Tibial artery (tissue), 4 donors: ENCODE measurements at places on chromosomes 4 and X.

- no peak for DNase-seq
- H3K4me3 ChIP-seq = no peak overlapping the region
- H3K36me3 ChIP-seq = no peaks in the 10 kb centered on the region
- H3K4me1 ChIP-seq = peaks cover 16% of the 10 kb centered on the region
- no peak overlapping the region for H3K27ac ChIP-seq
Measured at GRCh38 chrX:17361620-17362019, 13.4 kb upstream of the NHS start.

DNA sequence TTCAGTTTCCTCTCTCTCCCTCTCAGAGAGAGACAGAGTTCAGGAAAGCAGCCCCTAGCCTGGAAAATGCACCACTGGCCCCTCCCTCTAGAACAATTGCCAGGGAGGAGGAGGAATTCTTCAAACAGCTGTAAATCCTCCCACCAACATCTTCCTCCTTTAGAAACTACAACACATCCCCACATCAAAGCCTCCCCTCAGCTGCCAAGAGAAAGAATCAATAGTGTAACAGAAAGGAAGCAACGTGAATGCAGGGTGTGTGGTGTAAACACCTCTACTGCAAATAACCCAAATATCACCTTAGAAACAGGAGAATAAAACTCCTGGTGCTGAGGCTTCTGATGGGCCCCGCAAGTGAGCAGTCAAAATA, 249.9 kb upstream of the GATB start:
- no peaks in the 10 kb centered on the region for H3K27me3 ChIP-seq
- no peak overlapping the region for H3K27ac ChIP-seq
- H3K4me3 ChIP-seq = no peak overlapping the region

GRCh38 chr4:2950221-2950989, 12.8 kb downstream of the NOP14 start:
- H3K27me3 ChIP-seq = no peaks in the 10 kb centered on the region
- H3K4me1 ChIP-seq = no peaks in the 10 kb centered on the region
- no peak overlapping the region for H3K4me3 ChIP-seq
- no peak for DNase-seq

- DNase-seq = peak; percentile 10
- H3K4me1 ChIP-seq = peaks cover 45% of the 10 kb centered on the region
- no peaks in the 10 kb centered on the region for H3K27me3 ChIP-seq
- no peak overlapping the region for H3K4me3 ChIP-seq
- H3K36me3 ChIP-seq = no peaks in the 10 kb centered on the region
- H3K27ac ChIP-seq = peak overlapping the region; percentile 69
Measured at GRCh38 chr4:7827566-7827965, 112.1 kb downstream of the AFAP1 start.

GRCh38 chr4:141004823-141005222, 128.4 kb downstream of the RNF150 start:
- no peaks in the 10 kb centered on the region for H3K36me3 ChIP-seq
- no peak overlapping the region for H3K27ac ChIP-seq
- DNase-seq = no peak

DNA sequence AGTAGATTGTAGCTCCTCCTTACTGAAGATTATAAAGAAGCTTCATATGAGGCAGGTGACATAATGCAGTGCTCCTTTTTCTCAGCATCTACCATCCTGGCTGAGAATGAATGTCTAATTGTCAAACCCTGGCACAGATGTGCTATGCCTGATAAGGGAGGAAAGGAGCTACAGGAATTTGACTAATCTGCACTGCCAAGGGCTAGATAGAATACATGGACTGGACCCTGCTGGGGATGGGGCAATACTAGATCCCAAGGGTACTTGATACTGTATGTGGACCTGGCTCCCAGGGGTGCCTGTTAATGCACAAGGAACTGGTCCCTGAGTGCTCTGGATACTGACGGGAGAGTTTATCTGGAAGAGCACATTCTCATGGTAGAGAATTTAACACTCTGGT, 362.2 kb upstream of the EMCN start:
- no peaks in the 10 kb centered on the region for H3K27me3 ChIP-seq
- no peak for DNase-seq
- no peaks in the 10 kb centered on the region for H3K36me3 ChIP-seq
- no peaks in the 10 kb centered on the region for H3K4me1 ChIP-seq
- no peak overlapping the region for H3K4me3 ChIP-seq

GRCh38 chr4:90951037-90951436, 823.8 kb downstream of the CCSER1 start:
- H3K27ac ChIP-seq = no peak overlapping the region
- no peaks in the 10 kb centered on the region for H3K27me3 ChIP-seq
- H3K4me3 ChIP-seq = no peak overlapping the region
- no peak for DNase-seq
- no peaks in the 10 kb centered on the region for H3K4me1 ChIP-seq

DNA sequence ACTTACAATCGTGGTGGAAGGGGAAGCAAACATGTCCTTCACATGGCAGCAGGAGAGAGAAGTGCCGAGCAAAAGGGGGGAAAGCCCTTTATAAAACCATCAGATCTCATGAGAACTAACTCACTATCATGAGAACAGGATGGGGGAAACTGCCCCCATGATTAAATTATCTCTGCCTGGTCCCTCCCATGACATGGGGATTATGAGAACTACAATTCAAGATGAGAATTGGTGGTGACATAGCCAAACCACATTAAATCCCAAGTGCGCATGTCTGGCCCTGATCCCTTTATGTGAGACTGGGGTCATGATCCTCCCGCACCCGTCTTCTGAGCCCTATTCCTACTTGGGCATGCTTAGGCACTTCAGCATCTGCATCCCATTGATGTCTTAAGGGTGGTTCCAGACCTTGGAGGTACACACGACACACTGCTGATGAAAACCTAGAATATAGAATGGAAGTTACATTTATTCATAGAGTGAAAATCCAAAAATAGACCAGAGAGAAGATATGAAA, 116.0 kb downstream of the PTTG2 start:
- H3K36me3 ChIP-seq = peaks cover 26% of the 10 kb centered on the region
- H3K4me1 ChIP-seq = no peaks in the 10 kb centered on the region
- H3K4me3 ChIP-seq = no peak overlapping the region

GRCh38 chrX:8913655-8914409, 112.6 kb upstream of the FAM9A start:
- H3K27ac ChIP-seq = peak overlapping the region; percentile 17
- H3K36me3 ChIP-seq = no peaks in the 10 kb centered on the region
- no peaks in the 10 kb centered on the region for H3K4me1 ChIP-seq
- no peak overlapping the region for H3K4me3 ChIP-seq
- H3K27me3 ChIP-seq = no peaks in the 10 kb centered on the region

DNA sequence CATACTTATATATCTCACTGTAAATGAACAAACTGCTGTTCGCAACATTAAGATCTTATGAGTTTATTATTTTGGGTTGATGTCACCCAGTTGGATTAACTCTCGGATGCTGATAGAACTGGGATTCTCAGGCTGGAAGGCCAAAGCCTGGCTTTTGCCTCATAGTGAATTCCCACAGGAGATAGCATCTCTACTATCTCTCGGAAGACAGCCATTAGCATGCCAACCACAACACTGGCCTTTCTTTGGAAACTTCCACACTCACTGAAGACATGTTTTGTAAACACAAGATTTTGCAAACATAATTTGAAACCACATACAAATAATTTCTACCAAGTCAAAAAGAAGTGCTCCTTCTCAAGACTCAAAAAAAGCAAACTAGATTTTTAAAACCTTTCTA, 4.5 kb upstream of the ATP6AP2 start:
- no peak overlapping the region for H3K27ac ChIP-seq
- H3K4me3 ChIP-seq = no peak overlapping the region
- H3K36me3 ChIP-seq = no peaks in the 10 kb centered on the region
- no peaks in the 10 kb centered on the region for H3K27me3 ChIP-seq
- H3K4me1 ChIP-seq = no peaks in the 10 kb centered on the region
- DNase-seq = no peak

DNA sequence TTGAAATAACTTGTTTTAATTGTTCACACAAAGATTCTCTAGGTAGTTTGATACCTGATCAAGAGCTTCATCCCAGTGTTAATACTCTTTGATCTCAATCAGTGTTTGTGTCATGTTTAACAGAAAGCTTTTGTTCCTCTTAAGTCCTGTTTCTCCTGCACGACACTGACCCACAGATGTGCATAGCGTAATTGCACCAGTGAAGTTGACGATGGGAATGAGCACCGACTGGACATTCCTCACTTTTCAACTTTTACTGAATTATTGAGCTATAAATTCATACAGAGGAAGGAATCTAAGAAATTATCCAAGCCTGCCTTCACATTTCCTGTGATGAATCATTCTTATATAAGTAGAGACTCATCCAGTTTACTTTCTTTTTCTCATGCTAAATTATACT, 878.7 kb upstream of the TENM3 start:
- DNase-seq = no peak
- H3K27ac ChIP-seq = no peak overlapping the region
- no peaks in the 10 kb centered on the region for H3K27me3 ChIP-seq

GRCh38 chrX:135193740-135194139, 22.5 kb upstream of the CT55 start:
- H3K36me3 ChIP-seq = no peaks in the 10 kb centered on the region
- H3K27me3 ChIP-seq = no peaks in the 10 kb centered on the region

GRCh38 chr4:77590482-77590881, 15.1 kb upstream of the CXCL13 start:
- H3K4me1 ChIP-seq = no peaks in the 10 kb centered on the region
- no peak overlapping the region for H3K4me3 ChIP-seq
- H3K36me3 ChIP-seq = no peaks in the 10 kb centered on the region
- H3K27me3 ChIP-seq = no peaks in the 10 kb centered on the region
- H3K27ac ChIP-seq = no peak overlapping the region

DNA sequence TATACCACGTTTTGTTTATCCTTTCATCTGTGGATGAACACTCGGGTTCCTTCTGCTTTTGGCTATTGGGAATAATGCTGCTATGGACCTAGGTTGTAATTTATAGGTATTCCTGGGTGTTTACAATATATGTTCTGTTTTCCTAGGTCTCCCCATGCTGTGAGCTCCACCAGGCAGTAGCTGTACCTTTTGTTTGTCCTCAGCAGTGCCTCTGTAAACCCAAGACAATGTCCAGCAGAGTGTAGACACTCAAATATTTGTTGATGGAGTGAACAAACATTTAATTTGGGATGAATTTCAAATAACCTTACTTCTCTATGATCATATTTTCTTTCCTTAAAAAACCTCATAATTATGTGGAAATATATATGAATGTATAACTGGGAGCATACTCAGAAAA, 259.5 kb upstream of the BOD1L1 start:
- DNase-seq = no peak
- no peaks in the 10 kb centered on the region for H3K4me1 ChIP-seq
- no peak overlapping the region for H3K27ac ChIP-seq
- no peak overlapping the region for H3K4me3 ChIP-seq
- H3K27me3 ChIP-seq = no peaks in the 10 kb centered on the region

- no peak overlapping the region for H3K27ac ChIP-seq
- no peaks in the 10 kb centered on the region for H3K4me1 ChIP-seq
- DNase-seq = no peak
- H3K27me3 ChIP-seq = no peaks in the 10 kb centered on the region
- H3K4me3 ChIP-seq = no peak overlapping the region
Measured at GRCh38 chrX:131405497-131405896, 116.4 kb upstream of the IGSF1 start.

DNA sequence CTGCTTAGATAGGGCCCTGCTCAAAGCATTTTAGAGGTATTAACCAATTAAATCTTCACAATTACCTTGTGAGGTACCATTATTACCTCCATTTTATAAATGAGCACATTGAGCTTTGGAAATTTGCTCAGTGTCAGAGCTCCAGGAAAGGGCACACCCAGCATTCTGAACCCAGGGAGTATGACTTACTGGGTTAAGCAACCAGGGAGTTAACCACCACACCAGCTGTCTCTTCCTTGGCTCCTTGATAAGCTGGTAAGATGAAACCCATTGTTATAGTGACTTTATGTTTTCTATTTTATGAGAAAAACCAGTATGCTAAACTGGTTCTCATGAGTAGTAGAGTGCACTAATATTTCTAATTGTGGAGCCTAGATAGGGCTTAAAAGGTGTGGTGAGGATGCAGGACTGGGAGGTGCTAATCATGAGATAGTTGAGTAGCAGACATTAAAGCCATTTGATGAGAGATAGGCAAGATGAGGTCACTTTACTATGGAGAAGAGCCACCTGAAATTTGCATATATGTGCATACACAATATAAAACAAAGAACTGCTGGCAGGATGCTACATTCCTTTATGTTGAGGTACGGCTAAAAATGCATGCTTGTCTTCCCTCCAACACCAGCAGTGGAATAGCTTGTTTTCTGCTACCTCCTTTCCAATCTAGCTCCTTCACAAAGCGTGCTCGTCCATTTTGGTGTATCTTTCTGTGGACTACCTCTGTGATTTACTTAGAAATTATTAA, 556.1 kb downstream of the SPRY1 start:
- no peaks in the 10 kb centered on the region for H3K4me1 ChIP-seq
- no peaks in the 10 kb centered on the region for H3K27me3 ChIP-seq
- no peaks in the 10 kb centered on the region for H3K36me3 ChIP-seq

GRCh38 chr4:2450394-2451035, 18.4 kb upstream of the RNF4 start:
- H3K36me3 ChIP-seq = no peaks in the 10 kb centered on the region
- no peak overlapping the region for H3K27ac ChIP-seq
- no peaks in the 10 kb centered on the region for H3K4me1 ChIP-seq
- DNase-seq = no peak

- H3K27me3 ChIP-seq = no peaks in the 10 kb centered on the region
- no peak for DNase-seq
- H3K4me3 ChIP-seq = no peak overlapping the region
- H3K36me3 ChIP-seq = no peaks in the 10 kb centered on the region
- no peaks in the 10 kb centered on the region for H3K4me1 ChIP-seq
- H3K27ac ChIP-seq = no peak overlapping the region
Measured at GRCh38 chr4:25769251-25769650, 93.5 kb downstream of the SEL1L3 start.

DNA sequence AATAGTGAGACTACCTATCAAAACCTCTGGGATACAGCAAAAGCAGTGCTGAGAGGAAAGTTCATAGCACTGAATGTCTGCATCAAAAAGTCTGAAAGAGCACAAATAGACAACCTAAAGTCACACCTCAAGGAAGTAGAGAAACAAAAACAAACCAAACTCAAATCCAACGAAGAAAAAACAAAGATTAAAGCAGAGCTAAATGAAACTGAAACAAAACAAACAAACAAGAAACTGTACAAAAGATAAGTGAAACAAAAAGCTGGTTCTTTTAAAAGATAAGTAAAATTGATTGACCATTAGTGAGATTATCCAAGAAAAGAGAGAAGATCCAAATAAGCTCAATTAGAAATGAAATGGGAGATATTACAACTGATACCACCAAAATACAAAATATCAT, 378.3 kb upstream of the NDST4 start:
- H3K27ac ChIP-seq = no peak overlapping the region
- H3K27me3 ChIP-seq = no peaks in the 10 kb centered on the region
- H3K4me3 ChIP-seq = no peak overlapping the region
- no peaks in the 10 kb centered on the region for H3K4me1 ChIP-seq
- no peaks in the 10 kb centered on the region for H3K36me3 ChIP-seq

DNA sequence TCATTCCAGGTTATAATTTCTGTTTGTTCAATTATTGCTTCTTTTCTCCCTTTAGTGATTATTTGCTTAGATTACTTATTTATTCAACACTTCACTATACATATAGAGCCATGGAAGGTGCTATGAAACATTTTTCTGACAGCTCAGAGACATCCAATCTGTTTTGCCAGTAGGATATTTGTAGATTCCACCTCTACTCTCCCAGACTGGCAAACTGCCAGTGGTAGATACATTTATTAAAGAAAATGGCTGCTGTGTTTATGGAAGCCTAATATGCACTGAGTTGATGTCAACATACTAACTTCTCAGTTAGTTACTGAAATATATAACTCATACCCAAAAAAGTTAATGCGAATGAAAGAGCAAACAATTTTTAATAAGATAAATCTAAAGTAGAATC, 348.6 kb downstream of the TRAM1L1 start:
- no peaks in the 10 kb centered on the region for H3K27me3 ChIP-seq
- no peak overlapping the region for H3K27ac ChIP-seq
- no peak for DNase-seq
